Endothelial cell (in vitro differentiated cells): ENCODE measurements at places on chromosomes 16 and 17.

GRCh38 chr16:11734025-11734652 lies 8.5 kb downstream of the TXNDC11 start:
- H3K27ac ChIP-seq = no peak overlapping the region
- no peaks in the 10 kb centered on the region for H3K27me3 ChIP-seq
- peaks cover 9% of the 10 kb centered on the region for H3K4me1 ChIP-seq
- no peak overlapping the region for H3K4me3 ChIP-seq

- no peak overlapping the region for H3K4me3 ChIP-seq
- peaks cover 8% of the 10 kb centered on the region for H3K36me3 ChIP-seq
- DNase-seq = no peak
- H3K4me1 ChIP-seq = peaks cover 18% of the 10 kb centered on the region
These were observed 5.9 kb downstream of the PHAF1 start for GRCh38 chr16:67115639-67116038.

GRCh38 chr16:18943414-18943813 lies 17.2 kb upstream of the SMG1 start:
- no peaks in the 10 kb centered on the region for H3K27me3 ChIP-seq
- H3K4me3 ChIP-seq = no peak overlapping the region
- H3K27ac ChIP-seq = no peak overlapping the region
- no peaks in the 10 kb centered on the region for H3K4me1 ChIP-seq
- no peaks in the 10 kb centered on the region for H3K36me3 ChIP-seq

DNA sequence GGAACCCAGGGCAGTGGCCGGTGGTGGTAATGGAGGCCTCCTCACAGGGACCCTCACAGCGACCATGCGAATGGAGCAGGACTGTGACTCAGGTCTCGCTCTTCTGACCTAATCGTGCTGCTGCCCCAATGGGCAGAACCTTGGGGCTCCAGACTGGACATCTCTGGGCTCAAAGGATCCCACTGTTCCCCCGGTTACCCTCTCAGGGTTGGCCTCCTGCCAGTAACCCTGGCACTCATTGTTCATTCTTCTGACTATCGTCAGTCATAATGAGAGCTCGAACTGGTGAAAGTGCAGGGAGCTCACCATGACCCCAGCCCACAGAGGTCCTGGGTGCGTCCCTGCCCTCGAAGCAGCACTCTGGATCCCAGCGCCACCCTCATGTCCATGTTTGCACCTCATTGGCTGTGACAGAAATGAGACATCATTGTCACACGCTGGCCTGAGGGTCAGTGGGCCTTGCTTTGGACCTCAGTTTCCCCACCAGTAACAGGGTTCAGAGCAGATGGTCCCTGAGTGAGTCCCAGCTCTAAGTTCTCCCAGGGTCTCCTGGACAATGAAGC lies 4.0 kb upstream of the NPRL3 start:
- H3K4me3 ChIP-seq = no peak overlapping the region
- DNase-seq = no peak
- H3K27ac ChIP-seq = no peak overlapping the region
- peaks cover 7% of the 10 kb centered on the region for H3K27me3 ChIP-seq
- no peaks in the 10 kb centered on the region for H3K4me1 ChIP-seq

- no peak overlapping the region for H3K27ac ChIP-seq
- peaks cover 7% of the 10 kb centered on the region for H3K4me1 ChIP-seq
- no peak for DNase-seq
- no peaks in the 10 kb centered on the region for H3K36me3 ChIP-seq
- H3K4me3 ChIP-seq = no peak overlapping the region
These were observed 95.5 kb downstream of the PMP22 start for GRCh38 chr17:15169676-15170075.

DNA sequence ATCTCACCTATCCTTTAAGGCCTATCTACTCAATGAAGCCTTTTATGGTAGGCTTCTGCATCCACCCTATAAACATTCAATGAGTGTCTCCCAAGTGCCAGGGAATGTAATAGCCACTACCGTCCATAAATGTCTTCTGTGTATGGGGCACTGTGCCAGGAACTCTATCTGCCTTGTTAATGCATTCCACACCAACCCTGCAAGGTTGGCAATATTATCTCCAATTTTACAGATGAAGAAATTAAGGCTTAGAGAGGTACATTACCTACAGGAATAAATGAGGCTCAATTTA lies 20.0 kb downstream of the MAP3K14 start:
- no peak overlapping the region for H3K4me3 ChIP-seq
- no peak overlapping the region for H3K27ac ChIP-seq
- no peaks in the 10 kb centered on the region for H3K36me3 ChIP-seq
- DNase-seq = no peak
- H3K4me1 ChIP-seq = peaks cover 6% of the 10 kb centered on the region
- H3K27me3 ChIP-seq = peaks cover 5% of the 10 kb centered on the region

- no peak overlapping the region for H3K4me3 ChIP-seq
- no peaks in the 10 kb centered on the region for H3K4me1 ChIP-seq
- peaks cover 6% of the 10 kb centered on the region for H3K36me3 ChIP-seq
- H3K27ac ChIP-seq = no peak overlapping the region
- no peak for DNase-seq
These were observed 43.3 kb downstream of the MGAT5B start for GRCh38 chr17:76911299-76912017.

DNA sequence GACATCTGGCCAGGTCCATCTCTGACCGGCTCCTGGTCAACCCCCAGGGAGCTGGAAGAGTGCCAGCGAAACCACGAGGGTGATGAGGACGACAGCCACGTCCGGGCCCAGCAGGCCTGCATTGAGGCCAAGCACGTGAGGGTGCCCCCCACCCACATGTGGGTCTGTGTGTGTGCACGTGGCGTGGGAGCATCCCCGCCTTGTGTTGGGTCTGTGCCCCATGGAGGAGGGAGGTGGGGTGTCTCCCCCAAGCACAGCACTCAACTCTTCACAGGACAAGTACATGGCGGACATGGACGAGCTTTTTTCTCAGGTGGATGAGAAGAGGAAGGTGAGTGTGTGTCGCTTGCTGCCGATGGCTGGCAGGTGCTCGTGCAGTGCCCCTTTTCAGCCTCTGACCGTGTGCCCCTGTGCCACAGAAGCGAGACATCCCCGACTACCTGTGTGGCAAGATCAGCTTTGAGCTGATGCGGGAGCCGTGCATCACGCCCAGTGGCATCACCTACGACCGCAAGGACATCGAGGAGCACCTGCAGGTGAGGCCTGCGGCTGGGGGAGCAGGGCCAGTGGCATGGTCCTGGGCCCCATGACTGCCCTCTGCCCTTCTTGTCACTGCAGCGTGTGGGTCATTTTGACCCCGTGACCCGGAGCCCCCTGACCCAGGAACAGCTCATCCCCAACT lies 1.7 kb downstream of the STUB1 start:
- DNase-seq = no peak
- H3K27me3 ChIP-seq = peaks cover 15% of the 10 kb centered on the region
- H3K36me3 ChIP-seq = peaks cover 5% of the 10 kb centered on the region

GRCh38 chr16:77850636-77851333 lies 62.4 kb downstream of the VAT1L start:
- DNase-seq = no peak
- no peak overlapping the region for H3K27ac ChIP-seq

DNA sequence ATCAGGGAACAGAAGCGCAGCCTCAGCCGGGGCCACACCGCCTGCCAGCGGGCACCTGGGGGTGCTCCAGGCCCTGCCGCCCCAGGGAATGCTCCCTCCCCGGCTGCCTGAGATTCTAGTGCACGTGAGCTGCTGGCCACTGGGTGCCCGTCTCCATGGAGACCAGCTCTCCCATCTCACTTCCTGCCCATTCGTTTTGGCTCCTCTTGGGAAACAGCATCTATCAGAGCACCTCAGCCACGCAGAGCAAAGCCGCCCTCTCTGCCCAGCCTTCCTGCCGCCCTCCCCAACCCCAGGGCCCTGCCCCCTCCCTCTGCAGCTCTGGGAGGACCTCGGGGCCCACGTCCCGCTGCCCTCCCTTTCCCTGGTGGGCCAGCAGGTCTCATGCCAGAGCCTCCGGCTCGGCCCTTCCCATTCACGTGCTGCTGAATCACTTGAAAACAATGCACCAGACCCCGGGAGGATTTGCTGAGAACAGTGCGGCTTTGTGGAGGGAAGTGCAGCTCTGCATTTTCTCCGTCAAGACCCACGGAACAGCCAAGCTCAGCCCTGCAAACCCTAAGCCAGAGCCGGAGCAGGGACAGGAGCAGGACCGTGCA lies 19.4 kb downstream of the CEP295NL start:
- H3K36me3 ChIP-seq = no peaks in the 10 kb centered on the region
- H3K4me3 ChIP-seq = no peak overlapping the region
- H3K4me1 ChIP-seq = peaks cover 17% of the 10 kb centered on the region
- DNase-seq = peak; percentile 63
